Muscle of arm (tissue), 14 donors: ENCODE measurements at places on chromosomes 13 and 19. TPM values are rescaled to one million over a fixed set of nuclear protein-coding genes. Genes with fewer than 3 reads are reported as not detected.

The PTH2 gene
- not detected for polyA plus RNA-seq

DNA sequence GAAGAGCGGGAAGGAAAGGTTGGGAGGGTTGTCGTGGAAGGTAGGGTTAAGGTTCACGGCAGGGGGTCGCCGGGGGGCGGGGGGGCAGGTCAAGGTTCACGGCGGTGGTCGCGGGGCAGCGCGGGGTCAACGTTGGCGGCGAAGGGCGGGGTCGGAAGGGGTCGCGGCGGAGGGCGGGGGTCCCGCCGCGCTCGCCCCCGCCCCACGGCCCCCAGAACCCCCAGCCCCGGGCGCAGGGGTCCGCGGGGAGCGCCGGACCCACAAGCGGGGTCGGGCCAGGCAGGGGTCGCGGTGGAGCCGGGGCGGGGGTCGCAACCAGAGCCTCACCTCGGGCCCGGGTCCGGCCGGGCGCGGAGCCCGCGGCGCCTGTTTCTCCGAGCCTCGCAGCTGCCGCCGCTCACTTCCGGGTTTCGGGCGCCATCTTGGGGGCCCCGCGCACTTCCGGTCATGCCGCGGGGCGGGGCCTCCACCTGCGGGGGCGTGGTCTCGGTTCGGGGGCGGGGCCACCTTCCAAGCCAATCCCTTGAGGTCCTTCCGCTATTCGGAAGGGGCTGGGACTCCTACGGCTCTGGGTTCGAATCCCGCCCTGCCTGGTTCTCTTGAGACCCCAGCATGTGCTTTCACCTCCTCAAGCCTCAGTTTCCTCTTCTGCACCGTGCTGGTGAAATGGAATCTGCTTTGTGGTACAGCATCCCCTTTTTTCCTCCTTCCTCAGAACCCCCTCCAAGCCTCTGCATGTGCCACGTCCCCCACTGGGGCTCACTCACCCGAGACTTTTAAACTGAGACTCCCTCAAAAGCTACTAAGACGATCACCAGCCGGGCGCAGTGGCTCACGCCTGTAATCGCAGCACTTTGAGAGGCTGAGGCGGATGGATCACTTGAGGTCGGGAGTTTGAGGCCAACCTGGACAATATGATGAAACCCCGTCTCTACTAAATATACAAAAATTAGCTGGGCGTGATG lies at the start of gene SBNO2:
Gene SBNO2, minus strand, starts transcription at position 424 of the 965 bp plus-strand sequence. CDS start 19,992 bp downstream, outside the sequence.
- peak; percentile 82 for DNase-seq

DNA sequence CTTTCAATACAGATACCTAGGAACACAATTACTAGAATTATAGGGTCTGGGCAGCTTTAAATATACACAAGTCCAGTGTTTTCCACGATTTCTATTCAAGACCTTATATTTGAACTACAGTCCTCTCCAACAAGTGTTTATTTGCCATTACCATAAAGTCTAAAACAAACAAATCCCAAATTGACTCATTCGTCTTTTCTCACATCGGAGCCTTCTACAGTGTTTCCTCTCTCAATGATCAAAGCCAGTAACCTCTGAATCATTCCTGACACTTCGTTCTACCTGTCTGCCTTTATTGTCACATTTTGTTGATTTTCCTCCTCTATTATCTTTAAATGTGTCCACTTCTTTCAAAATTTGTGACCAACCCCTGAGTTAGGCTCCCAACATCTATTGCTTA lies 1356.5 kb upstream of the SLC10A2 start:
- DNase-seq: no peak

The KCNC3 gene
- polyA plus RNA-seq: 1.6 TPM

The UBE2L5 gene
- polyA plus RNA-seq: 0.92 TPM

- no peak for DNase-seq
Observed at GRCh38 chr13:53028637-53029203, at the start of gene OLFM4. TSS of gene OLFM4 (plus strand) at chr13:53028813. CDS start at chr13:53028837, 24 bp downstream.

DNA sequence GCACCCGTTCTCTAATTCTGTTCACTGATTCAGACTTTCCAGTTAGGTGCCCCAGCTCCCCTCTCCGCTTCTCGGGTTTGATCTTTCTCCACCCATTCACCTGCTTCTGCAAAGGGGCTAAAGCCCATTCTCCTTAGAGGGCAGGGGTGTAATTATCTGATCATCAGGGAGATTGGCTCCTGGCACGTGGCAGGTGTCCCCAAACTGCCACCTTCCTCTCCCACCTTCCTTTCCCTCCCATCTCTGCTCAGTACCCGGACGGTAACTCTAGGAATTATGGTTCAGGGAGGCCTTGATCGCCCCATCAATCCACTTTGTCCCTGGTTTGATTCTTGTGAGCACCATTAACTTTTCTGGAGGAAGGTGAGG lies 212 bp downstream of the FFAR1 start:
- DNase-seq: no peak
